ENCODE measurements at places on chromosomes 11 and 22. TPM values are rescaled to one million over a fixed set of nuclear protein-coding genes. Genes with fewer than 3 reads are reported as not detected.

GRCh38 chr11:32531528-32531927 lies 52.1 kb upstream of the EIF3M start:
- no peak overlapping the region for H3K27ac ChIP-seq
- no peaks in the 10 kb centered on the region for H3K27me3 ChIP-seq
- no peaks in the 10 kb centered on the region for H3K36me3 ChIP-seq
- no peak overlapping the region for H3K4me3 ChIP-seq
- H3K4me1 ChIP-seq = peaks cover 2% of the 10 kb centered on the region

The TTC12 gene
- total RNA-seq = 10.1 TPM

DNA sequence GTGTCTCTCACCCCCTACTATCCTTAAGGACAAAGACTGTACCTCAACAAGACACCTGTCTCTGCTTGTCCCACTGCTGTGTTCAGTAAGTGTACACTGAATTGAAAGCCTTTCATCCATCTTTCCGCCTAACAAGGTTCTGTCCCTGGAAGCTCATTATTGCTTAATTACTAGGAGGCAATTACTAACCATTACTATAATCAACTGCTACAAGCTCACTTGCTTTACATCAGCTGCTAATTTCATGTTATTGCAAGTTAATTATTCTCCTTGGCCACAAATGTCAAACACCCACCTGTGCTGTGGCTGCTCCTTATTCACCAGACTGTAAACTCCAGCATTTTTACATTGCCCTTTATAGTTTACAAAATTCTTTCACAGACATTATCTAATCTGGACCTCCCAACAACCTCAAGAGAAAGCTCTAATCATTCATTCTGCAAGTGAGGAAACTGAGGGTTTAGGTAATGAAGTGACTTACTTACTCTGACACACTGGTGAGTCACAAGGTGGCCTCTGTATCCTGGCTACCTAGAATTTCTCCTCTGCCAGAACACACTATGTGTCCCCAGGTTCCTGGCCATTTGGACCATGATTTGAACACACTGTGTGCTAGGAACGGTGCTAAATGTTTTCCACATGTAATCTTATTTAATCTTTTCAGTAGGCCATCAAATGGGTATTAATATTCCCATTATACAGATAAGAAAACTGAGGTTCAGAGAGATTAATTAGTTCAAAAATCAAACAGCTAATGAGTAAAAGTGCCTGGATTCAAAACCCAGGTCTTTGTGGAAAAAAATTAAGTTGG lies 66.7 kb downstream of the RAB30 start:
- no peak overlapping the region for H3K27ac ChIP-seq
- no peak overlapping the region for H3K4me3 ChIP-seq
- H3K36me3 ChIP-seq = no peaks in the 10 kb centered on the region
- peaks cover 16% of the 10 kb centered on the region for H3K4me1 ChIP-seq
- no peaks in the 10 kb centered on the region for H3K27me3 ChIP-seq

DNA sequence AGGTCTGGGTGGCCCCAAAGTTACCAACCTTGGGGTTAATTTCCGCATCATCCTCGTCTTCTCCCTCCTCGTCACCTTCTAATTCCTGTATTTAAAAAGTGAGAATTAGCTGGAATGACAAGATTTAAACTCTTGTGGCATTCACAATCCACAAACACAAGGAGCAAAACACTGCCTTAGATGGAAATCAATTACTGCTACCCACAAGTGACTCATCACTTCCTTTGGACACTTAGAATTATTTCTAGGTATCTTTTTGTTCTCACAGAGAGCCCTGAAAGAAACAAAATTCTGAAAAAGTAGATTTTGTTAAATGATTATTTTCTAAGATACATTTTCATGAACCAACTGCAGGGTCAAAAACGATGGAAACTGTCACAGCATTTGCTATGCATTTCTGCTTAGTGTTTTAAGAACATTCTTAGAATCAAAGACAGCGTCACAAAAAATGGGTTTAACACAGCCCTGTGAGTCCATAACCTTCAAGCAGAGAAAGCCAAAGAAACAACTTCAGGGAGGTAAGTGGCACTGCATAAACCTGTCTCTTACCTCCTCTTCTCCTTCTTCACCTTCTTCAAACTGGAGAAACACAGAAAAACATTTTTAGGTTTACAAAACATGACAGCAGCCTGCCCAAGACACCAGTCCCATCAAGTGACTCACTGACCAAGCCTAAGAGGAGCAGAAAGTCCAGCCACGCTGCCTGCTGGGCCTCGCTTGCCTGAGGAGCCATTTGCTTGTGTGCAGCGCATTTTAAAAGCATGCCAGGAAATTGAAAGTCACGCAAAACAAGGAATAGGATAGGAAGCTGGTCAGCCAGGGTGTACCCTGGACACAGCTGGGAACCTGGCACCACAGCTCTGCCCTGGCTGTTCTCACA lies 22.3 kb upstream of the PHLDA2 start:
- peaks cover 62% of the 10 kb centered on the region for H3K36me3 ChIP-seq
- DNase-seq = peak; percentile 76
- no peaks in the 10 kb centered on the region for H3K27me3 ChIP-seq
- H3K4me3 ChIP-seq = peak overlapping the region; percentile 11
- peaks cover 48% of the 10 kb centered on the region for H3K4me1 ChIP-seq
- peak overlapping the region; percentile 78 for H3K27ac ChIP-seq

- H3K36me3 ChIP-seq = no peaks in the 10 kb centered on the region
- DNase-seq = no peak
- no peaks in the 10 kb centered on the region for H3K27me3 ChIP-seq
Observed at GRCh38 chr11:11115475-11115874, 237.6 kb downstream of the CSNK2A3 start.

DNA sequence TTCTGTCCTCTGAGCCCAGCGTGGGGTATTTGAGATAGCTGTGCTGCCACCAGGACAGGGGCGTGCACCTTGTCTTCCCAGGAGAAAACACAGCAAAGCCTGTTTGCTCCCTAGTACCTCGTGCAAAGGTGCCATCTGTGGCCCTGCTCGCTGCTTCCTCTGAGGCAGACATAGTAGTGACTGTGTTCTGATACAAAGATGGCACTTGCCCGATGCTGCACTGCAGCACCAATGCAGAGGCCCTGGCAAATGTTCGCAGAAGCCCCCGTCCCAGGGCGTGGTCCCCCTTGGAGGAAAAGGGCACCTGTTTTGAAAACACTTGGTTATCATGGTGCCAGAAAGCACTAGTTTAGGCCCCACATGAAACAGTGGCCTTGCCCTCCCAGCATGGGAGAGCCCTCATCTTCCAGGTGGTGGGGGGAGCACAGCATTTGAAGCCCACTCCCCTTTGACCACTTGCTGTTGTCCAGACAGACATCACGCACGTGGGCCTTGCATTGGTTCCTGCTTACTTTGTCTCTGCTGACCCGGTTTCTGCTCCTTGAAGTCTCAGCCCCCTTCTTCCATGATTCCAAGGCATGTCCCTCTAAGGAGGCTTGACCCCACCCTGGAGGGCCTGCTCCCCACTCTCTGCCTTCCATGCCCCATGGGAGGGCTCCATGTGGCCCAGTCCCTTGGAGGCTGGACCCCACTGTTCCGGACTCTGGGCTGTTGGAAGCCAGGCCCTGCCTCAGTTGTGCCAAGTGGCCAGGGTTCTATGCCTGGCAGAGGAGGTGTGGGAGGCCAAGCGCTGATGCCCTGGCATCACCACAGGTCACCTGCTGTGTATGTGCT lies 109.4 kb downstream of the KCNQ1OT1 start:
- H3K27ac ChIP-seq = no peak overlapping the region
- no peaks in the 10 kb centered on the region for H3K36me3 ChIP-seq
- no peak for DNase-seq
- H3K4me1 ChIP-seq = no peaks in the 10 kb centered on the region
- peaks cover 24% of the 10 kb centered on the region for H3K27me3 ChIP-seq
- no peak overlapping the region for H3K4me3 ChIP-seq

The KRTAP5-10 gene
- total RNA-seq = not detected

DNA sequence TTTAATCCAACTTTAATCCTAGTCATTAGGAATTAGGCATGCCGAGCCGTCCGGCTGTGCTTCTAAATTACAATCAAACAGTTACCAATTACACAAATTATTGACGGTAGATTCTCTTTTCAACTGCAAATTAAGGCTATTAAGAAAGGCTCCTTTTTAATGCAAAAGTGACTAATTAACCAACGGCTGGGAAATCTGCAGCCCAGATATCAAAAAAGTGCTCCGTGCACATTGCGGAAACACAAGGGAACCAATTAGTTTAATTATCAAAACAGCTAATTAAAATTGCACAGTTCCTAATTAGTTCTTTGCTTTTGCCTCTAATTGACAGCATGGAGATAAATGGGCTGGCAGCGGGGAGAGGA lies 19.4 kb upstream of the LMO1 start:
- no peak overlapping the region for H3K27ac ChIP-seq
- no peak for DNase-seq
- no peak overlapping the region for H3K4me3 ChIP-seq

The OTUB1 gene
- total RNA-seq = 77.9 TPM

DNA sequence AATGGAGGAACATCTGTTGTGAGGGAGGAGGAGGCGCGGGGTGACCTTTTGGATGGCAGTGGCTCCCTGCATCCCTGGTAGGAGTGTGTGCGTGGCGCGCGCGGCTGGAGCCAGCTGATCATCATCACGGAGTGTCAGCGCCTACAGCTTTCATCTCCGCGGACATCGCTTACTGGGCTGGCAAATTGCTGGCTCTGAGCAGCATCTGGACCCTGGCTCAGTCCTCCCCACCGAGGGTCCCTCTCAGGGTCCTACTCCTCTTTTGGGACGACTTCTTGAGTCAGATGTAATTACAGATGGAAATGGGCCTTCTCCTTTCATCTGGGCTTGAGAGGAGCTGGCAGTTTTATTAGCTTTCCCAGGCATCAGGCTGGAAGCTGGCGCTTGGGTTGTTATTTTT lies 85.3 kb downstream of the CACNA1I start:
- no peak for DNase-seq
- H3K27me3 ChIP-seq = peaks cover 16% of the 10 kb centered on the region
- no peak overlapping the region for H3K27ac ChIP-seq

The TIGD3 gene
- total RNA-seq = 0.29 TPM

GRCh38 chr11:100709233-100709957 lies 22.3 kb downstream of the ARHGAP42 start:
- H3K27ac ChIP-seq = peak overlapping the region; percentile 21
- H3K27me3 ChIP-seq = no peaks in the 10 kb centered on the region
- peak; percentile 49 for DNase-seq
- H3K4me1 ChIP-seq = peaks cover 8% of the 10 kb centered on the region
- H3K4me3 ChIP-seq = no peak overlapping the region

All from astrocyte (in vitro differentiated cells and primary cell).